ENCODE measurements at places on chromosomes 2 and 18. TPM values are rescaled to one million over a fixed set of nuclear protein-coding genes. Genes with fewer than 3 reads are reported as not detected.
A peak's percentile ranks its signal among the peaks of the same experiment; 100 is the strongest.

Gene FLACC1
- total RNA-seq: 6.8 TPM

DNA sequence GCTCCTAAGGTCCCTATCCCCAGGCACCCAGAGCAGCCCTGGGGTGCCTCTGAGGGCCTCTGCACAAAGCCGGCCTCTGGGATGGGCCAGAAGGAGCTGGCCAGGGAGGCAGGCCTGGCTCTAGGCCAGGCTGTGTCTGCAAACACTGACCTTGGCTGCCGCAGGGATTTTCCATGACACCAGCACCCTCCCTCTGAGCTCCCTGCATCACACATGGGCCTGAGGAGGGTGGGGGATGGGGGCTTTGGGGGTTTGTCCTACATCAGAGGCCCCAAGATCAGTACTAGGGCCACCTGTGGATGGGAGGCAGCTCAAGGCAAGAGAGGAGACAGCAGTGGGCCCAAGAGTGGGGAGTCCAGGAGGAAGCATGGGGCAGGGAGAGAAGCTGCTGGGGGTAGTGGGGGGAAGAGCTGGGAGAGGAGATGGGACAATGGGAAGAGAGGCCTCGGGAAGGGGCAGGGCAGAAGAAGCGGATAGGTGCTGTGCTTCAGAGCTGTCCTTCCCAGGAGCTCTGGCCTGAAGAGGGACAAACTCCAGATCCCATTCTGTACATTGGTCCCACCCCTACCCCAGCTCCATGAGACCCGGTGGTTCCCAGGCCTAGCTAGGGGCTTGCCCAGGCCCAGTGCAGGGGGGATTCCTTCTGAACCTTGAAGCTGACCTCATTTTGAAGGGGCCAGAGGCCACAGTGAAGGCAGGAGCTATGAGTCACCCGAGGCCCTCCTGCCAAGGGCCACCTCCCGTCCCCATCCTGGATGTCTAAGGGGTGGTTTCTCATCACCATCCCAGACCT, 28.0 kb downstream of the KCNK3 start:
- no peak overlapping the region for H3K4me3 ChIP-seq
- no peaks in the 10 kb centered on the region for H3K36me3 ChIP-seq
- peaks cover 60% of the 10 kb centered on the region for H3K4me1 ChIP-seq
- DNase-seq: peak; percentile 80
- peak overlapping the region; percentile 44 for H3K27ac ChIP-seq

Gene FNDC4
- 1.6 TPM for total RNA-seq

GRCh38 chr2:60492548-60492947, 60.9 kb downstream of the BCL11A start:
- no peak overlapping the region for H3K4me3 ChIP-seq
- H3K27ac ChIP-seq: no peak overlapping the region
- H3K4me1 ChIP-seq: no peaks in the 10 kb centered on the region
- H3K27me3 ChIP-seq: no peaks in the 10 kb centered on the region
- no peaks in the 10 kb centered on the region for H3K36me3 ChIP-seq

GRCh38 chr2:9484533-9484932, 10.2 kb downstream of the IAH1 start:
- DNase-seq: no peak
- H3K4me3 ChIP-seq: no peak overlapping the region
- no peaks in the 10 kb centered on the region for H3K4me1 ChIP-seq

- H3K4me3 ChIP-seq: peak overlapping the region; percentile 34
- peaks cover 4% of the 10 kb centered on the region for H3K4me1 ChIP-seq
- H3K27ac ChIP-seq: no peak overlapping the region
- peaks cover 8% of the 10 kb centered on the region for H3K27me3 ChIP-seq
- peak; percentile 68 for DNase-seq
Observed at GRCh38 chr2:223613017-223613950, 11.1 kb upstream of the SCG2 start.

DNA sequence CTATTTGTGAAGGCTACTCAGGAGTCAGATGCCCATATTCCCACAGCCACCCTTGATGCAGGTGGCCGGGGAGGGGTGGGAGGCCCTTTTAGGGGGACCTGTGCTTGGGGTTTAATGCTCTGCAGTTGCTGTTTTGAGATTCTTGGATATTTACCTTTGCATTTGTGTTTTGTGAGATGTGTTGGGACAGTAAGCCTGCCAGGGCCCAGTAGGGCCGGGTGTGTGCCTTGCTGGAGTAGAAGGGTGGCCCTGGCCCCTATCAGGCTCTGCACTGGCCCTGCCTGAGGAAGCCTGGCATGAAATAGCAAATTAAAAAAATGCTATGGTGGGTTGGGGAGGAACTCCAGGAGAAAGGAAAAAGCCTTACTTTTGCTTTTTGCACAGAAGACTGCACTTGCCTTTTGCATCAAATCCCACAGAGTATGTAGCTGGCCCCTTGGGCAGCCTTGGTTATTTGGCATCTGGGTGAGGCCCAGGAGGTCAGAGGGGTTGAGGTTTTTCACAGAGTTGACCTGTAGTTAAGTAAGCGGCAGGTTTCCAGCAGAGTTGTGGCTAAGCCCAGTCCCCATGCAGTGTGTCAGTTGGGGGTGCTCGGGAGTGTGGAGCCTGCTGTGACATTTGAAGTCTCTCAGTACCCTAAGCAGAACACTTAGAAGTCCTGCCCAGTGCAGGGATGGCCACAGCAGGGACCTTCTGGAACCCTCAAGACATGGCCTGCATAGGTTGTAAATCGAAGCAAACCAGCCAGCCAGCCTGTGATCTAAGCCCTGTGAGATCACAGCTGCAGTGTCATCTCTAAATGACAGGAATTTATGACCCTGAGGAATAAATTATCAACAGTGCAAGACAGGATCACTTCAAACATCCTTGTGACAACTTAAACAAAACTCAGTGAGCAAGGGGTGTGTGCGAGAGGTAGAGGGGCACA, 68.8 kb downstream of the SH3RF3 start:
- H3K4me1 ChIP-seq: peaks cover 21% of the 10 kb centered on the region
- no peak for DNase-seq
- no peaks in the 10 kb centered on the region for H3K36me3 ChIP-seq
- H3K27me3 ChIP-seq: no peaks in the 10 kb centered on the region
- no peak overlapping the region for H3K4me3 ChIP-seq

GRCh38 chr2:141187075-141187439, 943.8 kb downstream of the LRP1B start:
- no peak overlapping the region for H3K27ac ChIP-seq
- no peak overlapping the region for H3K4me3 ChIP-seq
- H3K36me3 ChIP-seq: no peaks in the 10 kb centered on the region
- H3K4me1 ChIP-seq: no peaks in the 10 kb centered on the region
- H3K27me3 ChIP-seq: no peaks in the 10 kb centered on the region
- DNase-seq: no peak

GRCh38 chr2:144730711-144731110, 210.8 kb upstream of the ZEB2 start:
- DNase-seq: no peak
- no peaks in the 10 kb centered on the region for H3K27me3 ChIP-seq
- no peak overlapping the region for H3K27ac ChIP-seq
- H3K4me3 ChIP-seq: no peak overlapping the region

DNA sequence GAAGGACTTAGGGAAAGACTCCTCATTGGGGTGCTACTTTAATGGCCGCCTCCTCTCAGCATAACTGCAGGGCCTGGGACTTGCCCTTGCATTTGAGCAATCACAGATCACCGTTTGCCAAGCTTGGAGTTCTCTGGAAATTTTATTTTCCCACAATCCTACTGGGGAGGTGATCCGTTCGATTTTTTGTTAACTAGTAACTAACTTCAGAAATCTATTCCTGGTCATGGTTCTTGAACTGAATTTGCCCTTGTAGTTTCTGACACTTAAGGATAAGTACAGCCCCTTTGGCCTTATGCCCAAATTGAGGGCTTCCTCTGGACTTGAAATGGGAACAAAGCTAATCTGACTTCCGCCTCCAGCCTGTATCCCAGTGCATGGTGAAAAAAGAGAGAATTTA, 60.5 kb upstream of the ST3GAL5 start:
- no peak for DNase-seq
- H3K36me3 ChIP-seq: no peaks in the 10 kb centered on the region
- no peaks in the 10 kb centered on the region for H3K27me3 ChIP-seq
- no peak overlapping the region for H3K4me3 ChIP-seq

DNA sequence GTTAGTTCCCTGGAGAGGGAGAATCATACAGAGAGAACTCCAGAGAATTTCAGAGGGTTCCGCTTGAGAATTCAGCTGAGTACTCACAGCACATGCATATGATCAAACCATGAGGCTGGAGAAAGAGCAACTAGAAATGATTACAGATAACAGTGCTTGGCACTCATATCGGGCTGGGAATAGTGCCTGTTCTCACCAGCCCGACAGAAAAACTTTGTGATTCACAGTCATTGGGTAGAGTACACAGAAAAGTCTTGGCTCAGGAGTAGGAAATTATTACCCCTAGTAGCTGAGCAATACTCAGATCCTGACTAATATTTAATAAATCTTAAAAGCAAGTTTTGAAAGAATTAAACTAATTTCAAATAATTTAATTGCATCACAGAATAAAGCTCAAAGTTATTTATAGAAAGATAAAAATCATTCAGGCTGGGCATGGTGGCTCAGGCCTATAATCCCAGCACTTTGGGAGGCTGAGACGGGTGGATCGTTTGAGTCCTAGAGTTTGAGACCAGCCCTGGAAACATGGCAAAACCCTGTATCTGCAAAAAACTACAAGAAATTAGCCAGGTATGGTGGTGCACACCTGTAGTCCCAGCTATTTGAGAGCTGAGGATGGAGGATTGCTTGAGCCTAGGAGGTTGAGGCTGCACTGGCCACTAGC, 6.8 kb downstream of the WDPCP start:
- no peaks in the 10 kb centered on the region for H3K27me3 ChIP-seq
- no peak for DNase-seq
- H3K4me1 ChIP-seq: no peaks in the 10 kb centered on the region
- no peak overlapping the region for H3K27ac ChIP-seq

DNA sequence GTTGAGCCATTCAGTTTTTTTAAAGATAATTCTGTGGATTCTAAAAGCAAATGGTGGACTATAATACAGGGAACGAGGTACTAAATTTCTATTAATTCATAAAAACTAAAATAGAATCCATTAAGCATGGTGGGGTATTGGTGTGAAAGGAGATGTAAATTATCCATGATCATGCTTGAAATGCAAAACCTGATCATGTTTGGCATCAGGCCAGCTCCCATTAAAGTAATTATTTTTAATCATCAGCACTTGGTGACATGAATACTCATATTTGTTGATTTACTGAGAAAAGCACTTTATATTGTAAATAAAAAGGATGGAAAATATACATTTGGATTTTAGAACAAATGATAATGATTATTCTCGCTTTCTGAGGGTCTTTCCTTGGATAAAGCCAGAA, 232.3 kb upstream of the MEIS1 start:
- no peak for DNase-seq
- H3K36me3 ChIP-seq: no peaks in the 10 kb centered on the region
- H3K4me3 ChIP-seq: no peak overlapping the region

DNA sequence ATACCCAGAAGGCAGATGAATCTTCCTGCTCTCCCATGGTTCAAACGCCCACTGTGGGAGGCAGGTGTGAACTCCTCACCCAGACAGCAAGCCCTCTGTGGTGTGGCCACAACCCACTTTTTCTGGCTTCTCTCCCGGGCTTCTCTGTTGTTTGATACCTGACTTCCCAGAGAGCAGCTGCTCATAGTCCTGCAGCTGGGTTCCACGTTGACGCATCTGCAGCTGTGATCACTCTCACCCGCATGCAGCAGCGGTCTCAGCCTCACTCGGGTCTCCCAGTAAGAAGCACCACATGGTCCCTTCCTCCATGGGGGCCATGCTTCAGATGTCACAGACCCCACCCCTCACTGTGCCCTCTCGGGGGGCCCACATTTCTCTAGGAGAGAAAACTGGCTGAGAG, 3.5 kb downstream of the ASPRV1 start:
- no peak overlapping the region for H3K4me3 ChIP-seq
- no peak overlapping the region for H3K27ac ChIP-seq
- H3K36me3 ChIP-seq: no peaks in the 10 kb centered on the region

- no peak overlapping the region for H3K27ac ChIP-seq
- H3K27me3 ChIP-seq: no peaks in the 10 kb centered on the region
- no peaks in the 10 kb centered on the region for H3K4me1 ChIP-seq
- H3K4me3 ChIP-seq: no peak overlapping the region
- DNase-seq: no peak
- H3K36me3 ChIP-seq: no peaks in the 10 kb centered on the region
Observed at GRCh38 chr2:165844216-165844615, 50.2 kb upstream of the GALNT3 start.

Gene SATB2
- 5.0 TPM for total RNA-seq

- H3K27me3 ChIP-seq: no peaks in the 10 kb centered on the region
- DNase-seq: no peak
- H3K4me3 ChIP-seq: no peak overlapping the region
- no peaks in the 10 kb centered on the region for H3K36me3 ChIP-seq
- no peak overlapping the region for H3K27ac ChIP-seq
- H3K4me1 ChIP-seq: no peaks in the 10 kb centered on the region
Observed at GRCh38 chr2:150041722-150042425, 445.6 kb downstream of the RND3 start.

Measured in lower lobe of right lung (tissue), 2 donors.